ENCODE measurements at places on chromosomes 6 and 20. TPM values are rescaled to one million over a fixed set of nuclear protein-coding genes. Genes with fewer than 3 reads are reported as not detected.

The CST5 gene
- total RNA-seq = 0.79 TPM

The AVP gene
- total RNA-seq = not detected

The VEGFA gene
- total RNA-seq = 136 TPM

The OR2B6 gene
- total RNA-seq = not detected

The RAB44 gene
- total RNA-seq = 0.07 TPM

The TP53TG5 gene
- not detected for total RNA-seq

Measured in type B pancreatic cell (in vitro differentiated cells).